GM12892 (cell line): ENCODE measurements at places on chromosomes 6 and 20.

GRCh38 chr6:39952167-39952566 is 17.9 kb upstream of the MOCS1 start:
- no peak for DNase-seq

DNA sequence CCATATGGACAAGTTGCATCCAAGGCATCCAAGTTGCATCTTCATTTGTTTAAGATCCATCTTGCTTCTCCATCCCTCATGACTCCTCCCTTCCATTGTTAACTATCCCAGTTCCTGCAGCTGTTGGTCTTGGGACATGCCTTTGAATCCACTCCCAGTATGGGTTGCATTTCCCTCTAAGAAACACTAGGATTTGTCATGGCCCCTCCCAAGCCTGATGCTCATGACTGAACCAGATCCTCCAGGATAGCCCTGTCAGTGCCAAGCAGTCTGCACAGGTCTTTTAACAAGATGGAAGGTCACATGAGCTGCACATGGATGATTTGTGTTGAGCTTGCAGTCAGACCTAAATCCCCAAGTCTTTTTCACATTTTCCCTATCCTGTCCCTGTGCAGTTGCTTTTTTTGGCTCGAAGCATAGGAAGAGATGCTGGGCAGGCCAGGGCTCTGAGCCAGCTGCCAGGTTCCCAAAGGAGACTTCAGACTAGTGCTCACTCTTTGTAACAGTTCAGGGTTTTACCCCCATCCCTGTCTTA is 4.2 kb downstream of the PPP2R5D start:
- DNase-seq: no peak

DNA sequence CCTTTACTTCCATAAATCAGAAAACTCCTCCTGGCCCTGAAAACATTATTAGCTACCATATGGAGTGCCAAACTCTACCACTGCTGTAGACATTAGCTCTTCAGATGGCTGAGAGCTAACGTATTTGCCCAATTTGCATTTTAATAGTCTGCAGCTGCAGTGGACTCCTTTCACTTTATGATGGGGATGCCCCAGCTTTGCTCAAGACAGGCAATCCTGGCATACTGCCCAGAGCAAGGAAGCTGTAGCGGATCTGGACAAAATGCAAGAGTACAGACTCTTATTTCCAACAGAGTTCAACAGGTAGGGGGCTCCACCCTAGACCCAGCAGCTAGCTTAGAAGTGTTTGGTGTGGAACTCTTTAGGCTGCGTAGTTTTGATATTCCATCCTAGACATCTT is 246.7 kb downstream of the FOXC1 start:
- DNase-seq: peak; percentile 19

DNA sequence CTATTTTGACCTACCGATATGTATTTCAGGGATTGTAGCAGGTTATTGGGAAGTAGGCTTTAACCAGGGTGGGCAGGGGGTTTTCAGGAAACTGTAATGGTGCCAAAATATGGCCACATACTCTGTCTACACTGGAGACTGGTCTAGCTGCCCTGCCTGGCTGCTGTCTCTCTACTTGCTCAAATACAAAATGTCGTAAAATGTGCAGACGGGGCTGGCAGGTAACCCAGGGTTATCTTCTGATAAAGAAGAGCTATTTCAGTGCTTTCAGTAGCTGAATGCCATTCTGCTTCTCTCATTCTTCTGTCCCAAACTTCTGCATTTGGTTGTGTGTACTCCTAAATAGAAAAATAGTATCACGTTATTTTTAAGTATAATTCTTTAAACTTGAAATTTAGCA is 616.2 kb downstream of the EPM2A start:
- DNase-seq: no peak

DNA sequence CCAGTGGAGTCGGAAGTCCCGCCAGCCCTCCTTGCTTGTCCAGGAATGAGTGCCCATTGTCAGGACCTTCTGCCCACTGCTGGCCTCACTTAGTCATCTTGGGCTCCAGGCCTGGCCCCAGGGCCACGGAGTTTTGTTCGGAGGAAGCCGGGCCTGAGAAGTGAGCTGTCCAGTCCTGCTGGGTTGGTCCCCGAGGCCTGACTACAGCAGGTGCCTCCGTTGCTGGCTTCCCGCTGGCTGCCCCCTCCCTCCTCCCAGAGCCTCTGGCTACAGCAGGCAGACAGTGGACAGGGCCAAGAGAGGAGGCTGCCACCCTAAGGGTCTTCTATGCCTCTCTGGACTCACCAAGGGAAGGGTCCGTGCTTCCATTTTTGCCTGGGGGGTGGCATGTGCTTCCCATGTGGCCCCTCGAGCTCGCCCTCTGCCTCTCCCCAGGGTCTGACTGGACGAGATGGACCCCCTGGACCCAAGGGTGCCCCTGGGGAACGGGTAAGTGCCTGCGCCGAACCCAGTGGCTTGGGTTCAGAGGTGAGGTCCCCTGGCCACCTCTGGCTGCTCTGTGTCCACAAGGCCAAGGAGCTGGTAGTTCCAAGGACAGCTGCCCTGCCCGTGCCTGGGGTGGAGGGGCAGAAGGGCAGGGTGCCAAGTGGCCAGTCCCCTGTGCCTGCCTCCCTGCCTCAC is 2.8 kb downstream of the COL9A3 start:
- DNase-seq: no peak

GRCh38 chr6:116945809-116946208 is 68.8 kb downstream of the RFX6 start:
- no peak for DNase-seq
